Activated T-helper 9 cell treated with anti-CD3 and anti-CD28 coated beads, Interleukin-2, amount 50 U/mL, for 16 hours (primary cell): ENCODE measurements at places on chromosomes 3 and 15.

DNA sequence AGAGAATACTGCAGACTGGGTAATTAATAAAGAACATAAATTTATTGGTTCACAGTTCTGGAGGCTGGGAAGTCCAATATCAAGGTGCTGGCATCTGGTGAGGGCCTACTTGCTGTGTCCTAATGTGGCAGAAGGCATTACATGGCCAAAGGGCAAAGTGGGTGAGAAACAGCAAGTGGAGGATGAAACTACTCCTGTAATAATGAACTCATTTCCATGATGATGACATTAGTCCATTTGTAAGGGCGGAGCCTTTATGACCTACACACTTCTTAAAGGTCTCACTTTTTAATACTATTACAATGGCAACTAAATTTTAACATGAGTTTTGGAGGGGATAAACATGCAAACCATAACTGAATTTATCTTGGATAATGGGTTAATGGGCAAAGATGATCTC lies 139.6 kb upstream of the SGO1 start:
- DNase-seq: no peak

- DNase-seq: no peak
Observed at GRCh38 chr3:149657321-149657925, 402 bp downstream of the WWTR1 start.

- no peak for DNase-seq
Observed at GRCh38 chr3:42557854-42558253, 23.9 kb downstream of the SEC22C start.

- DNase-seq: no peak
Observed at GRCh38 chr3:175434561-175434960, 575.4 kb downstream of the NAALADL2 start.

DNA sequence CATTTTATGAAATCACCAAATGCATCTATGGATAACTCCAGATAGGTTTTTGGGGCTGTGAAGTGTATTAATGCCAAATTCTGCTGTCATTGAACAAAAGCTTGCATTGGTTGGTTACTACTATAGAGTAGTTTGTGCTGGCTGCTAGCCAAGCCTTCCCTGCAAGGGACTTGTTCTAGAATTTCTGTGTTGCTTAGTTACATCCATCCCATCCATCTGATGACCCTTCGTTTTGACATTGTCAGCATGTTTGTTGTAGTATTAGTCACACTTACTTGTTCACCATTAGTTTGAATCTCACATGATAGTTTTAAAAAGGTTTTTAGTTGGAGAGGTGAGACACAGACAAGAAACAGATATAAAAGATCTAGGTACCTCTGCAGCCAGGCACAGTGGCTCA lies 7.0 kb upstream of the NIPA2 start:
- no peak for DNase-seq
